Stimulated activated CD4-positive, alpha-beta T cell treated with anti-CD3 and anti-CD28 coated beads, Interleukin-4, amount 100 ng/mL, for 48 hours (primary cell): ENCODE measurements at places on chromosomes 6 and 20.

- DNase-seq = no peak
Measured at GRCh38 chr6:6503191-6503590, 85.3 kb upstream of the LY86 start.

DNA sequence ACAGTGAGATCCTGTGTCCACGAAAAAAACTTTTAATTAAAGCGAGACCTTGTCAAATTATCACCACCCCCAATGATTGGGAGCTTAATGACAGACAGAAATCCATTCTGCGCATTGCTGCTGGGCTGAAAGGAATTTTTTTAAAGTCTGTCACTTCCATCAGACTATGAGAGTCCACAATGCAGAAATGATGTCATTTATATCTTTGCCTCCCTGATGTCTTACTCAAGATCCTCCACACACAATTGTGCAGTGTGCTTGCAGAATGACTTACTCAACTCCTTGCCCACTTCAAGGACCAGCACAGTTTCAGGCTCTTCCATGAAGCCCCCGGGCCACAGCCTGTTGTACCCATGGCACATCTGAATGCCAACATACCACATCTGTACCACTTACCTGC lies 41.0 kb downstream of the GPLD1 start:
- DNase-seq = no peak

DNA sequence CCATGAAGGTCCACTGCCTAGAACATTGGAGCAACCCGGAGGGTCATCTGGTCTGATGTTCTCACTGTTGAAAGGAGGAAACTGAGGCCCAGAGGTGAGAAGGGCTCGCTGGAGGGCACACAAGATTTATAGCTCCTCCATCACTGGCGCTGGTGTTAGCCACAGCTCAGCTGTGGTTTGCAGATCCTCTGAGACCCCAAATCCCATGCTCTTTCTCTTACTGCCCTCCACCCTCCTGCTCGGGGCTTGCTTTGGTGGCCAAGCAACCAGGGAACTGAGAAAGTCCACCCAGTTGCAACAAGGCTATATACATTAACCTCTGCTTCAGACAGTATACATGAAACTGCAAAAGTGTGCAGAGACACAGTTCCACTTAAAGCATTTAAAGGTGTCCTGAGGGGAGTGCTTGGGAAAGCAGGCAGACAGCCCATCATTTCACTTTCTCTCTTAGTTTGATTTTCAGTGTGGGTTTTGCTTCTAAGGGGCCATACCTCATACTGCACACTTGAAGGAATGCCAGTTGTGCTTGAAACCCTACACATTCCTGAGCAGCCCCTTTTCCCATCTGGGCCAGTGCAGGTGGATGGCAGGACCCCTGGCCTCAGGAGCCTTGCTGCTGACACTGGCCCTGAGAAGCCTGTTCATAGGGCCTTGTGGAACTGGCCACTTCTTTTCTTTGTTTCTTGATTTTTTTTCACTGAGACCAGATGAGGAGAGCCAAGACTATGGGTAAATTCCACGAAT lies 347.6 kb downstream of the CDC5L start:
- DNase-seq = no peak

DNA sequence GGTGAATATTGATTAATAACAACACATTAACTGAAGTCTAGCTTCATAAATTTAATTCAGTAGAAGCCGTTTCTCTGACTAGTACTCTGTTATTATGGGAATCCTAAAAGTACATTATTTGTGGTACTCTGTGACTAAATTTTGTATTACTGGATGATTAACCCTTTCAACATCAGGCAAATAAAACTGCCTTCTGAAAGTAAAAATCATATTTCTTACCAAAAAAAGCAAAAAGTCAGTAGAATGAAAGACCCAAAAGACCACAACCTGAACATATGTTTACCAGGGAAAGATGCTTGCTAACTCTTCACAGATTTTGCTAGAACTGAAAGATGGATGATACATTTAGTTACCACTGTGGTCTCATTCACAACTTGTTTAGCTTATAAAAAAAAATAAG lies 73.2 kb downstream of the AHI1 start:
- DNase-seq = no peak

DNA sequence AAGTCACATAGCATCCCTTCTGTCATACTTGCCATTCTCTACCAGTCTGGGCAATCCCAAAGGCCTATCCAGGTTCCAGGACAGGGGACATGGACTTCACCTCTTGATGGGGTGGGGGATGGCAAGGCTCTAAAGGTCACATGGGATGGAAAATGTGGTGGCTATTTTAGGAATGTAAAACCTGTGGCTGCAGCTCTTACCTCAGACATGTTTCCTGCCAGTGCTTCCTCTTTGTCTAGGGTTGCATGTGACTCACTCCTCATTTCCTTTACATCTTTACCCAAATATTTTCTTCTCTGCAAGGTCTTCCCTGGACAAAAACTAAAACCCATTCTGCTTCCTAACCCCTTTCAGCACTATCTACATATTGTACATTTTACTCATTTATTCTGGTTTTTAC lies 135.7 kb downstream of the BTBD3 start:
- no peak for DNase-seq

GRCh38 chr20:13436530-13436929 lies 202.2 kb downstream of the TASP1 start:
- DNase-seq = no peak
